ENCODE measurements at places on chromosomes 1 and 21. TPM values are rescaled to one million over a fixed set of nuclear protein-coding genes. Genes with fewer than 3 reads are reported as not detected.

The SCAMP3 gene
- total RNA-seq = 54.9 TPM

The ADGRL4 gene
- total RNA-seq = 198 TPM

The FRRS1 gene
- 4.1 TPM for total RNA-seq

The CELA3B gene
- total RNA-seq = not detected

DNA sequence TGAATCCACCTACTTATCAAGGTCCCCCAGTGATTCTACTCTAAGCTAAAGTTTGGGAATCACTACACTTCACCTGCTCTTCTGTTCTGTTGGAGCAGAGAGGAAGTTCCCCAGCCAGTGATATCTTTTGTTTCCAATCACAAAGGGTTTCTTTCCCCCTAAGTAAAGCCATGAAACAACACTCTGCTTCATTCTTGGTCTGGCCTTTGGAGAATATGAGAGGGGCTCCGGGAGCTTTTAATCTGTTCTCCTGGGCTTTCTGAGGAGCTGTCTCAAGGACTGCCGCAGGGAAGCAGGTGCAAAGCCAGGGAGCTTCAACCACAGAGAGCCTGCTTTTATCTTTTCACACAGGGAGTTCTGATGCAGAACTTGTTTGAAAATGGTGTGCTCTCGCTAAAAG is 10.1 kb upstream of the SLAMF9 start:
- no peaks in the 10 kb centered on the region for H3K36me3 ChIP-seq
- no peak for DNase-seq
- peaks cover 2% of the 10 kb centered on the region for H3K27me3 ChIP-seq

DNA sequence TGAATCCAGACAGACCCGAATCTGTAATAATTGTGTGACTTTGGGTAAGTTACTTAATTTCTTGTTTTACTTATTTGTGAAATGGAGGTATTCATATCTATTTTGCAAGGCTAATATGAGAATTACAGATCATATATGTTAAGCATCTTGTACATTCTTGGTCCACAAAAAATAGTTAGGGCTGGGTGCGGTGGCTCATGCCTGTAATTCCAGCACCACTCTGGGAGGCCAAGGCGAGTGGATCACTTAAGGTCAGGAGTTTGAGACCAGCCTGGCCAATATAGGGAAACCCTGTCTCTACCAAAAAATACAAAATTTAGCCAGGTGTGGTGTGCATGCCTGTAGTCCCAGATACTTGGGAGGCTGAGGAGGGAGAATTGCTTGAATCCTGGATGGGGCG is 22.9 kb upstream of the KCNA3 start:
- H3K36me3 ChIP-seq = no peaks in the 10 kb centered on the region
- peaks cover 2% of the 10 kb centered on the region for H3K27me3 ChIP-seq
- H3K4me3 ChIP-seq = no peak overlapping the region
- H3K27ac ChIP-seq = no peak overlapping the region
- no peak for DNase-seq

The OPRD1 gene
- 9.7 TPM for total RNA-seq

GRCh38 chr1:60394436-60394835 is 320.9 kb upstream of the C1orf87 start:
- DNase-seq = no peak
- H3K4me1 ChIP-seq = no peaks in the 10 kb centered on the region
- no peaks in the 10 kb centered on the region for H3K36me3 ChIP-seq
- H3K27ac ChIP-seq = no peak overlapping the region

DNA sequence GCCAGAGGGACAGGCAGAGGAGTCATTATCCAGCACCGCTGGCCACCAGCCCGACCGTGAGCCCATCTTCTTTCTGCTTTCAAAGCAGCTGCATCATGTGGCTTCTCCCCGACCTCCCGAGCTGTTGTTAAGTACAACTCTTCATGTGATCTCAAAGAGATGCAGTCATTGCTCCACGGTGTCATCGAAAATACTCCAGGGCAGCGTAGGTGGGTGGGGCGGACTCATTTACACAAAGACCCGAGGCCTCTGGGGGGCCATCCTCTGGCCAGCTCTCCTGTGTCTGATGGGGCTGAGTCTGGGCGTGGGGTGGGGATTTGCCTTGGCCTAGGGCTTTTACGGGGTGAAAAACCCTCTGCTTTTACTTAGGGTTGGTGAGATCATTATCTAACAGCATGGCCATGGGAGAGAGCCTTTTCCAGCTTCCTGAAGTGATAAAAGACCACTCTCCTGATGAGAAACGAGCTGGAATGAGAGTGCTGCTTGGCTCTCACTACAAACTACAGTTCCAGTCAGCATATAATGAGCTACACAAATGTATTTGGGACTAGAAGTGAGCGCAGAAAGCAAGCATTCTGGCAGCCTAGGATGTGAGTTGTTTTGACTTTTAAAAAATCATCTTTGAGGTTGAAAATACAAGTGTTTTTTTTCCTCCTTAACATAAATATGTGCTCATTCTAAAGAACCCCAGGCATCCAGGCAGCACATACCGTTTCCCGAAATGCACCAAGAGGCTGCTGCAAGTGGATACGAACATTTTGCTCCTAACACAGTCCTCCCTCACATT is 165.0 kb downstream of the RHOU start:
- H3K36me3 ChIP-seq = no peaks in the 10 kb centered on the region
- no peak overlapping the region for H3K27ac ChIP-seq
- no peak overlapping the region for H3K4me3 ChIP-seq
- H3K27me3 ChIP-seq = peaks cover 3% of the 10 kb centered on the region
- DNase-seq = no peak
- H3K4me1 ChIP-seq = no peaks in the 10 kb centered on the region

- no peak overlapping the region for H3K27ac ChIP-seq
- H3K36me3 ChIP-seq = peaks cover 40% of the 10 kb centered on the region
- no peak overlapping the region for H3K4me3 ChIP-seq
- H3K4me1 ChIP-seq = peaks cover 19% of the 10 kb centered on the region
- peaks cover 7% of the 10 kb centered on the region for H3K27me3 ChIP-seq
- no peak for DNase-seq
Measured at GRCh38 chr1:33299461-33300155, 21.3 kb downstream of the A3GALT2 start.

The PCBP3 gene
- 2.5 TPM for total RNA-seq

DNA sequence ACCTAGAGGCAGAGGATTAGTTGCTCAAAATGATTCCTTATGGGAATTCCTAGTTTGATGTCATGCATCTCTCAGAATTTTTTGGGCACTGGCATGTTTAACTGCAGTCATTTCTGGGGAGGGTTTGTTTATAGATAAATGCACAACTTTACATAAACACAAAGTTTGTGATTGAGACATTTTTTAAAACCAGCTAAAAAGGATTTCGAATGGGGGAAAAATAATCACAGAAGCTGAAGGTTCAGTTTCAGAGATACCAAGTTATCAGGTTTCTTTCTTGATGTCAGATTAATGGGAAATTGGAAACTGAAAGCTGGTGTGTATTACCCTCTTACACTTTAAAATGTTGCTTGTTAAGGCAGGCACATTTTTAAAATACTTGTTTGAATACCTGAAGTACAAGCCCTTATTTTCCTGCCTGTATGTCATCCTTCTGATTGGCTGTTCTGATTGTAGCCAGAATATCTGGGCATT is 72.1 kb downstream of the DISP1 start:
- H3K4me3 ChIP-seq = no peak overlapping the region
- H3K27me3 ChIP-seq = no peaks in the 10 kb centered on the region
- no peaks in the 10 kb centered on the region for H3K36me3 ChIP-seq

DNA sequence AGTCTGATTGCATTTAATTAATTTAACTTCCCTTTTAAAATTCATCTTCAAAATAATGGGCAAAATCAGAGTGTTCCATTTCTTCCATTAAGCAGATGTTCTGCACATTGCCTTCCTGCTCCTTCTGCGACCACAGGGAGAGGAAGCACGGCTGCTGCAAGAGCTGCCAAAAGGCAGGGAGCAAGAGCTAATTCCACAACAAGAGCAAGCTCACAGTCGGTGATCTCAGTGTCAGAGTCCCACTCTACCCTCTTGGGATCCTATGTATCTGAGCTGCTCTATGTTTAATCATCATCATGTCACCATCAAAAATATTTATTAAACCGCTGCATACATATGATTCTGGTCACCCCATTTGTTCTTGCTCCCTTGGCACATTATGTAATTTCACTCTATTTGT is 255.3 kb upstream of the CAMK1G start:
- H3K4me3 ChIP-seq = no peak overlapping the region
- no peaks in the 10 kb centered on the region for H3K36me3 ChIP-seq
- DNase-seq = no peak
- no peaks in the 10 kb centered on the region for H3K27me3 ChIP-seq
- no peak overlapping the region for H3K27ac ChIP-seq
- no peaks in the 10 kb centered on the region for H3K4me1 ChIP-seq

- H3K4me3 ChIP-seq = no peak overlapping the region
- H3K27ac ChIP-seq = peak overlapping the region; percentile 36
- peaks cover 18% of the 10 kb centered on the region for H3K4me1 ChIP-seq
- DNase-seq = no peak
- peaks cover 7% of the 10 kb centered on the region for H3K27me3 ChIP-seq
Measured at GRCh38 chr1:183282101-183282855, 96.2 kb downstream of the LAMC2 start.

DNA sequence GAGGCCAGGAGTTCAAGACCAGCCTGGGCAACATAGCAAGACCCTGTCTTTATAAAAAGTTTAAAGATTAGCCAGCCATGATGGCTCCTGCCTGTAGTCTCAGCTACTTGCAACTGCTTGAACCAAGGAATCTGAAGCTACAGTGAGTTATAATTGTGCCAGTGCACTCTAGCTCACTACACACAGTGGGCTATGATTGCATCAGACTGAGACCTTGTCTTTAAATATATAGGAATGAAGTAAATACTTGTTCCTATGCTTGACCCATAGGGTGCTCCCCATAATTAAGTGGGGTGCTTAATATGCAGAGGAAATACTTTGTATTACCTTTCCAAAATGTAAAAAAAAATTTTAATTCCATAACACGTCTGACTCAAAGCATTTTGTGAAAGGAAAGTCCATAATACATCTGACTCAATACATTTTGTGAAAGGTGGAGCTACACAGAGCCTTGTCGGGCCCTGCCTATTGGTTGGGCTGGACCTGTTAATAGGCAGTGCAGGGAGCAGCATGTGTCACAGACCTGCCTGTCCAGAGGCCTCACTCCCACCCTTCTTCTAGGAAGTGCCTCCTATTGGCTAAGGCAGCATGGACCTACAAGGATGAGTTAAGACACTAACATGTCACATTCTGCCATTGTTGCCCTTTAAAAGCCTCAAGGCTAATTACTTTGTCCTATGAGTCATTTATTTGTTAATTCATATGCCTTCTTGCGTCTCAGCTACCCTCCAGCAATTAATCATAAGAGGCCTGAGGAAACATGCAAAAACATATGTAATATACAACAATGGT is 33.6 kb downstream of the CD58 start:
- H3K36me3 ChIP-seq = peaks cover 29% of the 10 kb centered on the region
- peaks cover 5% of the 10 kb centered on the region for H3K4me1 ChIP-seq
- H3K27ac ChIP-seq = no peak overlapping the region
- no peak for DNase-seq
- no peaks in the 10 kb centered on the region for H3K27me3 ChIP-seq

The BACE2 gene
- 151 TPM for total RNA-seq

GRCh38 chr21:43869486-43870325 is 4.7 kb downstream of the AGPAT3 start:
- DNase-seq = no peak
- H3K4me3 ChIP-seq = peak overlapping the region; percentile 11
- H3K27ac ChIP-seq = no peak overlapping the region
- peaks cover 5% of the 10 kb centered on the region for H3K27me3 ChIP-seq
- H3K36me3 ChIP-seq = peaks cover 15% of the 10 kb centered on the region

The KPRP gene
- total RNA-seq = not detected

DNA sequence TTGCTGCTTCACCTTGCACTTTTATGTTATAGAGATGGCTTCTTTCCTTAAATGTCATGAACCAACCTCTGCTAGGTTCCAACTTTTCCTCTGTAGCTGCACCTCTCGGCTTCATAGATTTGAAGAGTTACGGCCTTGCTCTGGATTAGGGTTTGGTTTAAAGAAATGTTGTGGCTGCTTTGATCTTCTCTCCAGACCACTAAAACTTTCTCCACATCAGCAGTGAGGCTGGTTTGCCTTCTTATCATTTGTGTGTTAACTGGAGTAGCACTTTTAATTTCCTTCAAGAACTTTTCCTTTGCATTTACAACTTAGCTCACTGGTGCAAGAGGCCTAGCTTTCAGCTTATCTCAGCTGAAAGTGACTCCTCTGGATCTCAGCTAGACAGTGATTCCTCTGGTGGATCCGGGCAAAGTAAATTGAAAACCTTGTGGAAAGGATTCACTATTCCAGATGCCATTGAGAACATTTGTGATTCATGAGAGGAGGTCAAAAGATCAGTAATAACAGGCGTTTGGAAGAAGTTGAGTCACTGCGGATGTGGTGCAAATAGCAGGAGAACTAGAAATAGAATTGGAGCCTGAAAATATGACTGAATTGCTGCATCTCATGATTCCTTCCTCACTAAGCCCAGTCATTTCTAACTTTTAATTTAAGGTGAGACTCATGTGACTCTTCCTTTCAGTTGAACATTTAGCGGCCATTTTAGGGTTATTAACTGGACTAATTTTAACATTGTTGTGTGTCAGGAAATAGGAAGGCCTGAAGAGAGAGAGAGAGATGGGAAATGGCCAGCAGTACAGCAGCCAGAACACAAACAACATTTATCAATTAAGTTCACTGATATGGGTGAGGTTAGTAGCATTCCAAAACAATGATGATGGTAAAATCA is 16.2 kb upstream of the RGS1 start:
- H3K4me1 ChIP-seq = no peaks in the 10 kb centered on the region
- no peaks in the 10 kb centered on the region for H3K27me3 ChIP-seq
- no peak overlapping the region for H3K27ac ChIP-seq
- no peaks in the 10 kb centered on the region for H3K36me3 ChIP-seq

- peaks cover 9% of the 10 kb centered on the region for H3K27me3 ChIP-seq
- DNase-seq = no peak
- H3K36me3 ChIP-seq = peaks cover 7% of the 10 kb centered on the region
- H3K27ac ChIP-seq = no peak overlapping the region
Measured at GRCh38 chr1:33178836-33179439, 2.9 kb downstream of the TRIM62 start.

DNA sequence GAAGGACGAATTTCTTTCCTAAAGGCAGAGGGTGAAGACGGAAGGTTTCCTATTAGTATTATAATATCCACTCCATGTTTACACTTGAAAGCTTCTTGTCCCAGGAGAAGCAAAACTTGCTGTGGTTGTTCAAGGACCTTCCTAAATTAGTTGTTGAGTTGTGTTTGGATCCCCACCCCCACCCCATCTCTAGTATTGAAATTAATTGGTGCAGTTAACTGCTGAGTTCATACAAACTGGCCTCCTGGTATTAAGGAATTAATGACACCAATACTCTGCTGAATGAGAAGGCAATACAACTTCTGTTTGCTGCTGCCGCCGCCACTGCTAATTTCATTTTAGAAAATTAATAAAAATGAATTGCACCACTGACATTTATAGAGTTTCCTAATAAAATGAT is 308.8 kb downstream of the CAMTA1 start:
- no peak for DNase-seq
- H3K27me3 ChIP-seq = peaks cover 1% of the 10 kb centered on the region
- no peak overlapping the region for H3K4me3 ChIP-seq
- H3K27ac ChIP-seq = no peak overlapping the region
- H3K36me3 ChIP-seq = no peaks in the 10 kb centered on the region

- H3K36me3 ChIP-seq = no peaks in the 10 kb centered on the region
- no peaks in the 10 kb centered on the region for H3K4me1 ChIP-seq
Measured at GRCh38 chr1:151626740-151627334, 15.0 kb downstream of the SNX27 start.

GRCh38 chr1:9905010-9905409 is 5.1 kb downstream of the CTNNBIP1 start:
- peaks cover 22% of the 10 kb centered on the region for H3K4me1 ChIP-seq
- peaks cover 16% of the 10 kb centered on the region for H3K36me3 ChIP-seq
- no peak overlapping the region for H3K4me3 ChIP-seq
- no peak for DNase-seq
- H3K27me3 ChIP-seq = peaks cover 4% of the 10 kb centered on the region

GRCh38 chr1:96804648-96805047 is 83.1 kb downstream of the PTBP2 start:
- no peaks in the 10 kb centered on the region for H3K4me1 ChIP-seq
- H3K36me3 ChIP-seq = peaks cover 3% of the 10 kb centered on the region
- no peak overlapping the region for H3K4me3 ChIP-seq
- H3K27me3 ChIP-seq = no peaks in the 10 kb centered on the region
- H3K27ac ChIP-seq = no peak overlapping the region
